Mesenteric fat pad (tissue), 1 donor: ENCODE measurements at places on chromosomes 4 and X. TPM values are rescaled to one million over a fixed set of nuclear protein-coding genes. Genes with fewer than 3 reads are reported as not detected.

DNA sequence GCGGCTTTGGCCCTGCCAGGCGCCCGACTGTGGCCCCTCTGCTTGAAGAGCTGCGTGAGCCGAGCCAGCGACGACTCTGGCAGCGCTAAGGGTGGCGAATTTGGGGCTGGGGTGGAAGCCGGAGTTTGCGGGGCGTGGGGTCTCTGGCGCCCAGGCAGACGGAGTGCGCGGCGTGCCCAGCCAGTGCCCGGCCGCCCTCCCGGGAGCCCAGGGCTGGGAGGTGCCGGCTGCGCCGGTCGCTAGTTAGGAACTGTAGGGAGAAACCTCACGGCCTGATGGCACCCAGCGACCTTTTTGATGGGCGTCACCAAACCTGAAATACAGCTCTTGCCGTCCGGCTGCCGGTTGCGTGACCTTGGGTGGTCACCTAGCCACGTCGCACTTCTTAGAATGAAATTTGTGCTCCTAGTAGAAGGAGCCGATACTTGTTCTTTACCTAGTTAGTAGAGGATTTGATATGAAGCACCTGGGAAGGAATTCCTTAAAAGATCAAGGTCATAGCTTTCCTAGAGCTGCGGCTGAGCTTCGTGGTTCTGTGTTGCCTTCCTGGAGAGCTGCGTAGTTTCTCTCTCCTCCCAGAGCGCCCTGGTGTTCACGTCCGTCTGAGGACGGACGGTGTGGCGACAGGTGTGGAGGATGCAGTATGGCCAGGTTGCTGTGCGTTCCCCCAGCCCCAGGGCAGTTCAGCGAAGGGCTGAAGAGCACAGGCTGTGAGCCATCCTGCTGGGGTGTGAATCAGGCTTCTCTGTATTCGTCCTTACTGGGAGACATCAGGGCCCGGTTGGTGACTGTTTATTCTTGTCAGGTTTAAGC, 680 bp downstream of the MAEA start:
- no peak for DNase-seq

GRCh38 chr4:22407361-22407760, 108.5 kb downstream of the ADGRA3 start:
- DNase-seq, result no peak

The MAGEA12 gene
- total RNA-seq, result not detected

DNA sequence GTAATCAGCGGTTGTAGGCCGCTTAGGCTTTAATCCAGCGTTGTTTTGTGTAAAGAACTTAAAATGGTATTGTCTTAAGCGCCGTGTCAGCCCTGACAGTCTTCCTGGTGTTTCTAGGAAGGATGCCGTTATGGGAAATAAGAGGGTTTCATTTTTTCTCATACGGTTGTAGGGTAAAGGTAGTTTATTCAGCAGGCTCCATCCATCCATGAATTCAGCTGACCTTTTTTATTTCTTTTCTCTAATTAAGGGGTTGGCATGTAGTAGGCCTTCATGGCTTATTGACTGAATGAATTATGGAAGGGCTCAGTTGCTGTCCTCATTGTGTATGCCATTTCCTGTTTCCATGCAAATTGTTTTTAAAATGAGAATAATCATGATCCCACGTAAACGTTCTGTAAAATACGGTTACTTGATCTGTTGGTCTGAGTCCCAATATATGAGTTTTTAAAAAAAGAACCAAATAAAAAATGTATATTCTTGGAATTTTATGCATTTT, 693 bp downstream of the OCIAD1 start:
- DNase-seq, result no peak

The TEX13A gene
- total RNA-seq, result not detected

The PAGE1 gene
- total RNA-seq, result not detected

The VCX2 gene
- total RNA-seq, result not detected

The GSX2 gene
- not detected for total RNA-seq

DNA sequence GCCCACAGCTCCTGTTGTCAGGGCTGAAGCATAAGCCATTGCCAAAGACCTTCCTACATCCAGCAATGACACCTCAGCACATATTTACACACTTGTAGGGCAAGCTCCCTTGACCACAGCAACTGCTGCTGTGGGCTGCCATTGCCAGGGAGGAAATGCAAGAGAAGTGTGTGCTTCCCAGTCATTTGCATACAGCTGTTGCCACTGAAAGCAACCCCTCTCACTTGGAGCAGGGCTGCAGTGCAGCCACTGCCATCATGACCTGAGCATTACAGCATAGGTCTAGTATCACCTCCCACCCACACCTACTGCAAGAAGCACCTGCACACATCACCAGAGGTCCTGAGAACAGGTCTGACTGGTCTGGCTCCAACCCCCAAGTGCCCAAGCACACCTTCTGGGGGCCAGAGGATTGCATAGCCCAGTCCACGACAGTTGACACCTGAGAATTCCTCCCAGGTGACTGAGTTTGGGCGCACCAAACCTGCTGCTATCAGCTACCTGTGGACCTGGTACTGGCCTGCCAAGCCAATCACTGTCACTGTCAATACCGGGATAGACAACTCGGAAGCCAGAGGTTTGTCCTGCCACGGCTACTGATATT, 636.5 kb upstream of the SLIT2 start:
- no peak for DNase-seq

- no peak for DNase-seq
These were observed 12.0 kb downstream of the ADAMTS3 start for GRCh38 chr4:72557021-72557420.

GRCh38 chrX:13119386-13119785, 75.0 kb upstream of the FAM9C start:
- no peak for DNase-seq

The ENPEP gene
- 13.9 TPM for total RNA-seq

GRCh38 chr4:123350191-123350544, 46.4 kb upstream of the SPRY1 start:
- no peak for DNase-seq

DNA sequence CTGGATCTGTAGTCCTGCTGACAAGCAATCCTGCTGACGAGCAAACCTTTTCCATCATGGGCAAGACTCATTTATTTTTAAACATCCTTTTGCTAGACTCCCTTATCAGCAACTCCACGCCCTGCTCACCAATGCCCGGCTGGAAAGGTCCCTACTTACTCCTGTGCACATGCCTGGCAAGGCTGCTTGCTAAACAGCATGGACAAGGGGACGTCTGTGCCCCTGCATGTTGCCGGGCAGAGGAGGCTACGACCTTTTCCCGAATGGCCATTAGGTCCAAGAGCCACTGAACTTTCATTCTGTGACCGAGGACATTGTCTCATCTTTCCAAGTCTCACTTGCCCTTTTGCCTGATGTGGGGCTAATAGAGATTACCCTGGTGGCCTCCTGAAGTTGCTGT, 98.6 kb downstream of the MGST2 start:
- no peak for DNase-seq

- DNase-seq, result peak; percentile 91
These were observed 580 bp downstream of the NAF1 start for GRCh38 chr4:163166041-163166579.
